Activated T-helper 2 cell treated with anti-CD3 and anti-CD28 coated beads, Interferon-gamma antibody, Interleukin-2, Interleukin-4, amounts not matched to agents 10 μg/mL and 5 μg/mL and 100 μg/mL, durations not matched to agents 14 hours and 24 hours and 36 hours (primary cell): ENCODE measurements at places on chromosomes 2 and 18.
A peak's percentile ranks its signal among the peaks of the same experiment; 100 is the strongest.

- no peak for DNase-seq
These were observed 99.5 kb downstream of the MAPK4 start for GRCh38 chr18:50659091-50660003.

- DNase-seq, result no peak
These were observed 10.7 kb downstream of the GPR17 start for GRCh38 chr2:127656569-127657231.

- DNase-seq, result no peak
These were observed 34.7 kb upstream of the MARCHF7 start for GRCh38 chr2:159677654-159678053.

DNA sequence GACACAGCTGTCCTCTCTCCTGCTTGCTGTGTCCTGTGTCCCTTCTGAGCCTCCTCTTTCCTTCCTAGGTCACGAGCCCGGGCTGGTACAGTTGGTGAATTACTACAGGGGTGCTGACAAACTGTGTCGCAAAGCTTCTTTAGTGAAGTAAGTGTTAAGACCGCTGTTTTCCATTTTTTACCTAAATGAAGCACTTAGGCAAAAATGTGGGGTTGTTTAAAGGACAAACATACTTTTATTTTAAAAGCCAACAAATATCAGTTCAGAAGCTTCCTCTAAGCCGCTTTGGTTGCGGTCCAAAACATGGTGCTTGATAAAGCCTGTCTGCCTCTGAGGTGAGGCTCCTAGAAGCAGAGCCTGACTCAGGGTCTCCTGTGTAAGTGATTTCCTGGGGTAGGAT, 3.9 kb downstream of the TTL start:
- no peak for DNase-seq

DNA sequence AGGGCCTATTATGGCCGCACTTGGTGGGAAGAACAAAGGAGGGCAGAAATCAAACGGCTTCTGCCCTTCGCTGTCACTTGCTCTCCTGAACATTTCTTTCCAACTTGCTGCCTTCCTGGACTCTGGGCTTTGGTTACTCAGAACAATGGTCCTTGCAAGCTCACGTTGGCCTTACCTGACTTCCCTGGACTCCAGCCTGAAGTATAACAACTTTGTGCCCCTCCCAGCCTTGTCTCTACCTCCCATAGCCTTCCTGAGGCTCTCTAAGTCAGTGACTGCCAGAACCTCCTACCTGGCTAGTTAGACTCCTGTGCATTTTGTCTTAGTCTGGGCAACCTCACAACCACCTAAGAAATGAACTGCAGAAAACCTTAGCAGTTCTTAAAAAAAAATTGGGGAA, 30.2 kb upstream of the ITPRID2 start:
- no peak for DNase-seq

DNA sequence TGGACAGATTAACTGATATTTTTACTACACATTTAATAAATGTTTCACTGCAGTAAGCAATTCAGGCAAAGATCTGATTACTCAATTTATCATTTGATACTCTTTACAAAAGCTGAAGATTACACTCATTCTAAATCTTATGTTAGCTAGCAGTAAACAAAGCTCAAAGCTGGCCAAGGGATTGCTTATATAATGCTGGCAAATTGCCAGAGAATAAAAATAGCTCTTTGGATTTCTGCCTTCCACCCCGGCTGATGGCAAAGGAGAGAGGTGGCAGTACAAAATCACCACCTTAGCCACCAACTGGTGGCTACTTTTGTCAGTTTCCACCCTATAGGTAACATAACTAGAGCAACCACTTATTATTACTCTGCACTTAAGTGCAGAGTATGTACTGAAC, 320.5 kb downstream of the FSIP2 start:
- no peak for DNase-seq

- DNase-seq, result peak; percentile 17
These were observed 14.5 kb upstream of the ZBTB14 start for GRCh38 chr18:5309888-5310470.

GRCh38 chr2:74373221-74373676, 6.9 kb downstream of the DCTN1 start:
- no peak for DNase-seq

GRCh38 chr18:46268671-46269070, 164.5 kb downstream of the HAUS1 start:
- DNase-seq, result no peak

GRCh38 chr2:142741764-142742269, 135.6 kb upstream of the KYNU start:
- DNase-seq, result no peak

DNA sequence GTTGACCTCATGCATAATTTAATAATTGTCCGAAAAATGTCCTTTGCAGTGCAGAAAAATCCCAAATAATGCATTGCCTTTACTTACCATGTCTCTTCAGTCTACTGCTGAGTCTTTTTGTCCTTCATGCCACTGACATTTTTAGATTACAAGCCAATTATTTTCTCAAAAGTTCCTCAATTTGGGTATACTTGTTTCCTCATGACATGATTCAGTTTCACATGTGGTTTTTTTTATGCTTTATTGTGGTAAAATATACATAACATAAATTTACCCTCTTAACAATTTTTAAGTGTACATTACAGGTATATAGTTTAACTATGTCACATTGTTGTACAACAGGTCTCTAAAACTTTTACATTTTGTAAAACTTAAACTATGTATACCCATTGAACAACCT, 81.0 kb downstream of the EPC2 start:
- no peak for DNase-seq

DNA sequence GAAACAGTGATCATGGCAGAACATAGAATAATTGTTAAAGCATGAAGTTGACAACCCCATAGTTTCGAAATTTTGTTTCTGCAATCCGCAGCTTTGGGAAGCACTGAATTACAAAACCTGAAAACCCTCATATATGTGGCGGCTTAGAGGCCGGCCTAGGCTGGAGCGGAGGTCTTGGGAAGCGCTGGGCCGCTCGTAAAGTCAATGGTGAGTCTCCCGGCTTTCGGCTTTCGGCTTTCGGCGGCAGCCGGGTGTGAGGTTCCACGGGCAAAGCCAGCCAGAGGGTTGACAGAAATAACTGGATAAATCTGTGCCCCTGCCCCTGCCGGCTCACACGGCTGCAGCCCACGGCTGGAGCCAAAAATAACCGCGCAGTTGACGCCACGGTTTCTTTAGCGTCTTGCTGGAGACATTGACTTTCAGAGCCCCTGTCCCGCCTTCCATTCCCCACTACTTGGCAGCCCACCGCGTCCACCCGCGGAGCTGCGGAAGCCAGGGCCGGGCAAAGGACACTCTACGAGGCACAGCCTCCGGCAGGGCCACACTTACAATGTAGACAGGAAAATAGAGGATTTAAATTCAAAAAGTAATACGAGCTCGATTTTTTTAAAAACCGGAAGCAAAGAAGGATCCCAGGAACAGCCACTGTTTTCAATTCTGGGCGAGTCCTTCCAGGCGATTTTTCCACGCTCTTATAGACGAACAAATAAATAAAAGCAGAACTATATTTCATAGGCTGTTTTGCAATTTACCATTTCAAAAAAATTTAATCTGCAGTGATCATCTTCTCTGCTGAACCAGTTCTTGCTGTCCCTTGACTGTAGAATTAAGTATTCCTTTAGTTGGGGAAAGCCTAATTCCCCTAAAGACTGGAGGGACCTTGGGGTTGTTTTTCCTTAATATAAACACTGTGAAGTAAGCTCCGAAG, 28.3 kb upstream of the ATP6V1B1 start:
- DNase-seq, result no peak

DNA sequence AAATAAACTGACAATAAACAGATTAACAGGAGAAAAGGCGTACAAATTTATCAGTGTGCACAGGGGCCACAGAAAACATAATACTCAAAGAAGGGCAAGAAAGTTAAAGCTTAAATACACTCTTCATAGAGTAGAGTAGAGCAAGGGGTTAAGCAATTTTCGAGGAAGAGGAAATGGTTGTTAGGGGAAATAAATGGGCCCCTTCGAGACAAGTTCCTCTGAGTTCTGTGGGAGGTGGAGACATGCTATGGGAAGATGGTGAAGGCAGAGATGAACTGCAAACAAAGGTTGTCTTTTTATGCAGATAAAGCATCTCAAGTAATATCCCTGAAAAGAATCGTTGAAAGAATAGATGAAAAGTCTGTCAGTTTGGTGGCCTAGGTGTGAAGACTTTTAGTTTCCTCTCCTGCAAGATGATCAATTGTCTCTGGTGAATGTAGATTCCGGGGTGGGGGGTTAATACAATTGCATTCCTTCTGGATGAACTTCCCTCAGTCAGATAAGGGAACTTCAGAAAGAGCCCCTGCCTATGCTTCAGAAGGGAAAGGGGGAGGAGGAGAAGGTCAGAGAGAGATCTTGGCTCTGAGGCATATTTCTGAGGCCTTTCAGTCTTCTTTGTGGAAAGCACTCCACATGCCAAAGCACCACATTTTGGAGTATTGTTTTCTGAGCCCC, 127.0 kb downstream of the METTL4 start:
- no peak for DNase-seq

GRCh38 chr2:137420744-137421143, 543.5 kb upstream of the HNMT start:
- DNase-seq, result no peak

- DNase-seq, result no peak
These were observed 22.8 kb upstream of the DLX1 start for GRCh38 chr2:172062402-172063004.

DNA sequence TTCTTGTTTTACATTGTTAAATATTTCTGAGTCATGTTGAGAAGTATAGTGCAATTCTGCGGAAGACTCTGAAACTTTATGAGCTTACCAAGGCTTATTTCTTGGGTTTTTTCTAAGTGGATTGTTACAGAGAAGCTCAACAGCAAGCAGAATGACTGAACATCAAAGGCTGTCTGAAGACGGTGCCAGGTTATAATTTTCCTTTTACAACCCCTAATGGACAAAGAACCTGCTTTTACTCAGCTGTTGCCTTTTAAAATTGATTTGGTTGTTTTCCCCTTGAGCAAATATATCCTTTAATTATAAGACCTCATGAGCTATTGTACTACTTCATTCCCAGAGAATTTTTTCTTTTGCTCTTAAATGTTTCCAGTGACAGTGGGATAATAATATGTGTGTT, 41.6 kb downstream of the LAMA3 start:
- no peak for DNase-seq

DNA sequence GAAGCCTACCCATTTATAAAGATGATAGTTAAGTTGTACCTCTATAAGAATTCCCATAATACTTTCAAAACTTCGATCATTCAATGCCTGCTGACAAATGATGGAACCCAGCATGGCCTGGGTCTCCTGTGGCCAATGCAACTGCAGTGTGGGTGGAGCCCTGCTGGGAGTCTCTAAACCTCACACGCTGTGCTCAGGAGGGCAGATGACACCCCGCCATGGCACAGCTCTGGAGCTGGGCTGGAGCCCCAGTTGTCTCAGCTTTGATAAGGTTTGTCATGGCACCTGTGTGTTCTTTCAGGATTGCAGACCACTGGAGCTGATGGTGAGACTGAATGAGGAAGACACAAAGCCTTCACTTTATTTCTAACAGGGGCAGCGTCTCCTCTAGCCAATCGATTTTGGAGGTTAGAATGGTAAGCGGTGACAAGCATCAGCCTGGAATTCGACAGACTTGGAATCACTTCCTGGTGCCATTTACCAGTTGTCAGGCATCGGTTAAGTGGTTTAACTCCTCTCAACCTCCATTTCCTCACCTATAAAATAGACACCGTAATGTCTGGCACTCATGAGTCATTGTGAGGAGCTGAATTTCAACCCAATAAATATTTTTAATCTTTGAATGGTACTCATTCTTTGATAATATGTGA, 383.6 kb upstream of the SALL3 start:
- DNase-seq, result no peak

- no peak for DNase-seq
These were observed 5.5 kb downstream of the TNFRSF11A start for GRCh38 chr18:62330650-62331049.

DNA sequence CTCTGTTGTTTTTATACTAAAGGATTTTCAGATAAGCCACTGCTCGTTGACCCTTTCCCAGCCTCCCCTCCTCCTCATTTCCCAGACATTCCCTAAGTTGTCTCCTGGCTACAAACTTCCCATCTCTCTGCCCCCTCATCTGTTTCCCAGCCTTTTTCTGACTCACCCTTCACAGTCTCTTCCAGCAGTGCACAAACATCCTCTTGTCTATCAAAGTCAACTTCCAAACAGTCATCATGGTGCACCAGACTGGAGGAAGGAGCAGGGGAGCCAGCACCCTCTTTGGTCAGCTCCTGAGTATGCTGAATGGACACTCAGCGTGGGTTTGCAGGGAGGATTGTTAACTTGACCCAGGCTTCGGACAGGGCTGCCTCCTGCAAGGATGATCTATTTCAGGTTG, 26.6 kb upstream of the SPRED2 start:
- no peak for DNase-seq

- DNase-seq, result no peak
These were observed 350.8 kb downstream of the ALK start for GRCh38 chr2:29570539-29570938.

GRCh38 chr2:16466821-16467151, 198.8 kb downstream of the CYRIA start:
- DNase-seq, result no peak

DNA sequence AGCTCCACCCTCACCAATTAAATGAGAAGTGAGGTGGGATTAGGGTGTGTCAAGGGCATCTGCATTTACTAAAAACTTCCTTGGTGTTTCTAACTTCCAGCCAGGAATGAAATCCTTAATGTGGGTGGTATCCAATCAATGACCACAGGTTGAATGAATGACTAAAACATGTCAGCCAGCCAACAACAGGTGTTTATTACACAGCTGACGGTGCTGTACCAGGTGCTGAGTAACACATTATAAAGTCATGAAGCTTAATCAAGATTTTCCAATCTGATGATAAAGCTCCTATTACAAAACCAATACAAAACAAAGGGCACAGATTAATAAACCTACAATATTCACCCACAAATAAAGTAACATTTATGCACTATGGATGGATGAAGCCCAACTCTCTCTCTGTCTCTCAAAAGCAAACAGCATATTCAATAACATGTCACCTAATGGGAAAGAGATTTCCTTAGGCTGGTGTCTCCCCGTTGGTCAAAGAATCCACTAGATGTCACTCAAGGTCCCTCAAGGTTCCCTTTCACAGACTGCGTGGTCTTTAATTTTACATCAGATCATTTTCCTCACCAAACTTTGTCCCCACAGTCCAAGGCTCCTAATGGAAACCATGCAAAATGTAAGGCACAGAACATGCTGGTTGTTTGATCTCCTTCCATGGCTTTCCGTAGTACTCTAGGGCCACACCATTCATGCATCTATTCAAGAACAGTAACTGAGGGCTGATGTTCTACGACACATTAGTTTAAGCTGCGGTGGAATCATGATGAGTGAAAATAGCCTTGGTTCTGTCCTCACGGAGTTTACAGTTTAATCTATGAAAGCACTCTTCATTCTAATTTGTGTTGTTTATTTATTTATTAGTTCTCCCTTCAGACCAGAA, 6.4 kb upstream of the PTPN4 start:
- DNase-seq, result no peak
